ENCODE measurements at places on chromosomes 2 and 18.

GRCh38 chr2:134258684-134259388, 5.0 kb downstream of the MGAT5 start:
- peak; percentile 43 for DNase-seq

DNA sequence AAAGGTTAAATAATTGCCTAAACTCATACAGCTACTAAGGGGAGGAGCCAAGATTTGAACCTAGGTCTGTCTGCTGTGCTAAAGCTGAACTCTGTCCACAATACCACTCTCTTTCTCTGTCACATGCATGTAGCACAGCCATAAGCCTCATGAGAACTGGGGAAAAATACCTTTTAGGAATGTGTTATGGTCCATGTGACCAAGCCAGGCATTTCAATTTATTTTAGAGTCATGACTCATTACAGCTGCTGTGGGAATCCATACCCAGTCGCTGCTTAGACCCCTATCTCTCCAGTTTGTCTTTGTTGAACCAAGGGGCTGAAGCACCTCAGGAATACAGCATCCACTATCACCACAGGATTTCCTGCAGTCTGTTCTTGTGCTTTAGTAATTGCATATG, 200.0 kb upstream of the SIX3 start:
- DNase-seq = no peak

DNA sequence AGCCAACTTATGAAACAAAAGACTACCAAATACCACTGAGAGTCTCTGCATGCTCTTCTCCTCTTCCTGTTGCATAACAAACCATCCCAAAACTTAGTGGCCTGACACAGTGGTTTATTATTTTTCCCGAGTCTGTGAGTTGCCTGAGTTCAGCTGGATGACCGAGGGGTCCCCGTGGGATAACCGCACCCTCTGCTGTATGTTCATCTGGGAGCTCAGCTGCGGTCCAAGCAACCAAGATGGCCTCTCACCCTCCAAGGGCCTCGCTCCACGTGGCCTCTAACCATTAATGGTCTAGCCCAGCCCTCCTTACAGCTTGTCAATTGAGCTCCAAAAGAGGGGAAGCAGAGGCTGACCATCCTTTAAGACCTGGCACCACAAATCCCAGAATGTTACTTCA, 17.1 kb downstream of the ITM2C start:
- DNase-seq = no peak

- DNase-seq = no peak
Measured at GRCh38 chr2:182435754-182436153, 8.9 kb upstream of the PDE1A start.

GRCh38 chr18:56028514-56028913, 440.5 kb upstream of the TCF4 start:
- DNase-seq = no peak

DNA sequence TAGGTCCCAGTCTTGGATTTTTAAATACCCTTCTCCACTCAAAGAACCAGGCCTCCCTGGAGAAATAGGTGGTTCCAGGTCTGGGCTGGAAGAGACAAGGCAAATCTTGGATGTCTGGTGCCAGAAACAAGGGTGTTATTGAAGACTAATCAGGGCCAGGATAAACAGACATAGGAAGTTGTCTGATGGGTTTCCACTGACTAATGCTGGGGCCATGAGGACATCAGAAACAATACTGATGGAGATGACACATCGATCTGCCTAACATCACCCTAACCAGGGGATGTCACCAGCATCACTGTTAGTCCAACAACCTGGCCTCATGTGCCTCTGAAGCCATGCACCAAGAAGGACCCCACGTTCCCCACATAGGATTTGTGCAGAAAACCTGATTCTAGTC, 42.5 kb upstream of the GLI2 start:
- no peak for DNase-seq

DNA sequence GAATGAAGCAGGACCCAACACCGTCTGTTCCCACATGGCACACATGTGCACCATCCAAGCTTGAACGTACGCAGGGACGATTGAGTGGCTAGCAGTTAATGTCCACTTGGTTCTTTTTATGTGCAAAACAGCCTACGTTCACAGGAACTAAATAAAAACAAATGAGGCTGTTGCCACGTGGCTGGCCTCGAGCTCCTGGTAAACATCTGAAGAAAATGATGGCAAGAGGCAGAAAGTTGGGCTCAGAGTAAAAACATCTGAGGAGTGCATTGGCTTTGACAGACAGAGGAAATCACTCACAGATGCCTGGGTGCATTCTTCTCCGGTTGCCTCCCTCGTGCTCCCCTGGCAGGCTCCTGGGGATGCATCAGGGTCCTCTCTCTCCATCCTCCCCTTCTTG, 177.9 kb downstream of the NRP2 start:
- no peak for DNase-seq

DNA sequence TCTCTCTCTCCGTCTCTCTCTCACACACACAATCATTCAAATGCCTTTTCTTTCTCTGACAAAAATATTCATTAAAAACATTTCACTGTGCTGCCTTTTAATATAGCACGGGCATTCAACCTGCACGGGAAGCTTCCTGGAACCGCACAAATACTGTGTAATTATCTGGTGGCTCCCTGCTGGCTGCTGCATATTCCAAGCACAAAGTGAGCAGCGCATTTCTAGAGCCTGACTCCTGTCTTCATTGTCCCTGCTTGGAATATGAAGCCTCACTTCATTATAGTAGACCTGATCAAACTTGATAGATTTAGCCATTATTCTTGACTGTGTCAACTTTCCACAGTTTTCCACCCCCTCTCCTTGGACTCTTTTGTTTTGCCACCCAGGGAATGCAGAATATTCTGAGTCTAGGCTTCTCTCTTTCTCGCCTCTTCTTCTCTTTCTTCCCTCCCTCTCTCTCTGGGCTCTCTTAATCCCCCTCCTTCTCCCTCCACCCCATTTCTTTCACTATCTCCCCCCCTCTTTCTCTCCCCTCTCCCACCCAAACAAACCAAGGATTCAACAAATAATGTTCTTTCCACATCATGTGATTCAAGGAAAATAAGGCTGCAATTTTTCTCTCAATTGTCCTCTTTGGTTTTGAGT, 672.1 kb upstream of the FANCL start:
- no peak for DNase-seq

DNA sequence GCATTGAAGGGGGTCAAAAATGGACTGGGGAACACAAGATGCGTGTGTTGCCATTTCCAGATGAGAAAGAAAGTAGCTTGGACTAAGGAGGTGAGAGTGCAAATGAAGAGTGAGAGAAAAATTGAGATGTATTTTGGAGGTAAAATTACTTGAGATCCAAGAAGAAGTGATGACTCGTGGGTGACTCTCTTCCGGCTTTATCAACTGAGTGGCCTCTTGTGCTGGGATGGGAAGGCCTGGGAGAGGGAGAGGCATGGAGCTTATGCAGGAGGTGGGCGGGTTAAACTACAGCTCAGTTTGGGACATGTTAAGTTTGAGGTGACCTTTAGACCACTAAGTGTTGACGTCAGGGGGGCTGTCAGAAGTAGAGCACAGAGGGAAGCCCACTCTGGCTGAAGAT, 34.9 kb downstream of the SULT1C2 start:
- DNase-seq = no peak

- DNase-seq = no peak
Measured at GRCh38 chr2:231191896-231192872, 6.2 kb upstream of the ARMC9 start.

- DNase-seq = no peak
Measured at GRCh38 chr2:74313497-74313896, 29.7 kb downstream of the SLC4A5 start.

- peak; percentile 62 for DNase-seq
Measured at GRCh38 chr18:35386600-35387100, 9.5 kb upstream of the ZNF396 start.

DNA sequence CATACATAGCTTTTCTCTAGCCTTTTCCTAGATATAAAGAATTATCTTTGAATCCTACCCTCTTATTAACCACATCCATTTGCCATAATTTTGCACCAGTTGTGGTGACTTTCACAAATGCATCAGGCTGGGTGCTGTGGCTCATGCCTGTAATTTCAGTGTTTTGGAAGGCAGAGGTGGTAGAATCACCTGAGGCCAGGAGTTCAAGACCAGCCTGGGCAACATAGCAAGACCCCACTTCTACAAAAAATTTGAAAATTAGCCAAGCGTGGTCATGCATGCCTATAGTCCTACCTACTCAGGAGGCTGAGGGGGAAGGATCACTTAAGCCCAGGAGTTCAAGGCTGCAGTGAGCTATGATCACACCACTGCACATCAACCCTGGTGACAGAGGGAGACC, 672.4 kb upstream of the CHAC2 start:
- DNase-seq = no peak

- DNase-seq = no peak
Measured at GRCh38 chr2:236643480-236643879, 73.9 kb downstream of the ACKR3 start.

- DNase-seq = no peak
Measured at GRCh38 chr2:234546770-234547169, 49.9 kb upstream of the ARL4C start.

DNA sequence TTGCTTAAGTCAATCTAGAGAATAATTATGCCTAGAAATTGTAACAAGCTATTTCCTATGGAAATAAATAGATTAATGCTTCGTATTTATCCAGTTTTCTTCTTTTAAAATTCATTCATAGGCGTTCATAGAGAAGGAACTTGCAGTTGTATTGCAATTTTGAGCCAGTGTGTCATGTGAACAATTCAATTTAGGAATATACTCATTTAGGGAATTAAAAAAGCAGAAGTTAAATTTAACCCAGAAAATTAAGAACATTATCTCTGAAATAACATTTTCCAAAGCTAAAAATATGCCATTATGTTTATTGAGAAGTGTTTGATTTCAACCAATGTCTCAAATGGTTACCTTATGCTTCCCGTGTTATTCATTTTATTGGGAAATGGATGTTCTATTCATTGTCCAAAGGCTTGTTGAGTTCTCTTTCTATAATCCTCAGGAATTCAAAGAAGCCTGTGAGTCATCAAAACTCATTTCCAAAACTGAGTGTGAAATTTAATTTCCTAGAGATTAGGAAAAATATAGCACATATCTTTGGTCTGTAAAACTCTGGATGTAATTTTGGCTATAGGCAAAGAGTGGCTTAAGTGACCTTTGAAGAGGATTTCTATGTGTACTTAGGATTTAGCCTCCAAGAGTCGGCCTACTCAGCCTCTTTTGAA, 99.7 kb downstream of the SLC8A1 start:
- DNase-seq = no peak

- DNase-seq = no peak
Measured at GRCh38 chr18:79169958-79170555, 100.9 kb downstream of the ATP9B start.

DNA sequence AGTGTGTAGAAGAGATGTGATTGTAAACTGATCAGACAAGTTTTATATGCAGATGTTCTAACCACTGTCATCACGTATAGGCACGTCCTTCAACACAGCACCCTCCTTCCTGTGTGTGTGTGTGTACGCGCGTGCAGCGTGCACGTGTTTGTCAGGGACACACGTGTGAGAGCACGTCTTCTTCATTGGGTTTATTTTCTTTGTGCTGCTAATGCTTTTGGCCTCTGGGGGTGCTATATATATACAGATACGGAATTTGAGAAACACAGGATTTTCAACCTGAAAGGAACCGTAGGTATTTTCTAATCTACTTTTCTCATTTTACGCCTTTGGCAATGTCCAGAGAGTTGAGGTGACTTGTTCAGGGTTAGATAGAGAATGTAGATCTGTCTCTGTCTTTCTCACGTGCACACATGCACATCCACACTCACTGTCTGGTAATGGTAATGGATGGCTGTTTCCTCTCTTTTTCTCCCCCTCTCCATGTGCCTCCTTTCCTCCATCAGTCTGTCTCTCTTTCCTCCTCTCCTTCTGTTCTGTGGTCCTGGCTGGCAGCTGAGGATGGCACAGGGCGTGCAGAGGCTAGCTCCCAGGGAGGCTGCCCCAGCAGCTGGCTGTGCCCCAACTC, 13.4 kb upstream of the CELF4 start:
- DNase-seq = no peak

- DNase-seq = no peak
Measured at GRCh38 chr18:72542984-72543356, 1.2 kb downstream of the CBLN2 start.

DNA sequence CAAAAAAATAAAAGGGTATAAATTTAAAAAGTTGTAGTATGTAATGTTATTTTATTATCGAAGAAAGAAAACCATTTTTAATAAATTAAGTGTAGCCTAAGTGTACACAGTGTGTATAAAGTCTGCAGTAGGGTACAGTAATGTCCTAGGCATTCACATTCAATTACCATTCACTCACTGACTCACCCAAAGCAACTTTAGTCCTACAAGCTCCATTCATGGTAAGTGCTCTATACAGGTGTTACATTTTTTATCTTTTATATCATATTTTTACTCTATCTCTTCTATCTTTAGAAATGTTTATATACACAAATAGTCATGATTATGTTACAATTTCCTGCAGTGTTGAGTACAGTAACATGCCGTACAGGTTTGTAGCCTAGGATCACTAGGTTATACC, 59.5 kb downstream of the RABL2A start:
- no peak for DNase-seq

- DNase-seq = no peak
Measured at GRCh38 chr2:206198677-206199076, 39.0 kb downstream of the EEF1B2 start.

- DNase-seq = no peak
Measured at GRCh38 chr18:10453261-10453805, 1.1 kb upstream of the APCDD1 start.

GRCh38 chr18:46333431-46334135, 229.4 kb downstream of the HAUS1 start:
- no peak for DNase-seq

- DNase-seq = no peak
Measured at GRCh38 chr2:160482673-160483072, 10.9 kb downstream of the RBMS1 start.
